CD4-positive, alpha-beta T cell treated with Interleukin-15 for 1 hour (primary cell): ENCODE measurements at places on chromosomes 3 and 15.

DNA sequence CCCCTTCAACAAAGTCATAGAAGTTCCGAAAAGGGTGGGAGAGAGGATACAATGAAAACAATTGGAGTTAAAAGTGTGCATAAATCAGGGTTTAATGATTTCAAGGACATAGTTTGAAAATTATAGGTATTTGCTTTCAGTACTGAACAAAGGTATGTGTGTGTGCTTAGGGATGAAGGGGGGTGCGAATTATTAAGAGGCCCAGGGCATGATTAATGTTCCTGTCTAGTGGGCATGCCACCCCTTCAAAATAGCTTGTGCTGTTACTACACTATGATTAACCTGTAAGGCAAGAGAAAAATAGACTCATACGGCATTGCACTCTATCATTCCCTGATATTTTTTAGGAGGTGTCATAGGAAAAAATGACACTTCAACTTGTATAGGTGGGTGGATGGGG lies 731.6 kb downstream of the NAALADL2 start:
- DNase-seq: no peak

GRCh38 chr3:71978150-71978721 lies 193.3 kb upstream of the PROK2 start:
- no peak for DNase-seq

DNA sequence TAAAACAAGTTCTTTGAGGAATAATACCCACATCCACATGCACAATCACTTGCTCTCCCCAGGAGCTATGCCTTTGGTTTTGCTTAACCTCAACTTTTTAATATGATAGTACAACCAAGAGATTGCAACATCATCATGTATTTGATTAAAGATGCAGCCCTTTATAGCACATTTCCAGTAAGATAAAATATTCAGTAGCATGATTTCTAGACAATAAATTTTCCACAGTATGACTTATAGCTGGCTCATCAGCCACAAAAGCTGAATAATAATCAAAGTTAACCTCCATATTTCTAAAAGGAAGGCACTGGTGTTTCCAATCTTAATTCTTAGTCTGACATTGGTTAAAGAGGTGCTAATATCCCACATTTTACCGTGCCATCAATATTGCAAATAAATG lies 622.5 kb downstream of the TBL1XR1 start:
- no peak for DNase-seq

DNA sequence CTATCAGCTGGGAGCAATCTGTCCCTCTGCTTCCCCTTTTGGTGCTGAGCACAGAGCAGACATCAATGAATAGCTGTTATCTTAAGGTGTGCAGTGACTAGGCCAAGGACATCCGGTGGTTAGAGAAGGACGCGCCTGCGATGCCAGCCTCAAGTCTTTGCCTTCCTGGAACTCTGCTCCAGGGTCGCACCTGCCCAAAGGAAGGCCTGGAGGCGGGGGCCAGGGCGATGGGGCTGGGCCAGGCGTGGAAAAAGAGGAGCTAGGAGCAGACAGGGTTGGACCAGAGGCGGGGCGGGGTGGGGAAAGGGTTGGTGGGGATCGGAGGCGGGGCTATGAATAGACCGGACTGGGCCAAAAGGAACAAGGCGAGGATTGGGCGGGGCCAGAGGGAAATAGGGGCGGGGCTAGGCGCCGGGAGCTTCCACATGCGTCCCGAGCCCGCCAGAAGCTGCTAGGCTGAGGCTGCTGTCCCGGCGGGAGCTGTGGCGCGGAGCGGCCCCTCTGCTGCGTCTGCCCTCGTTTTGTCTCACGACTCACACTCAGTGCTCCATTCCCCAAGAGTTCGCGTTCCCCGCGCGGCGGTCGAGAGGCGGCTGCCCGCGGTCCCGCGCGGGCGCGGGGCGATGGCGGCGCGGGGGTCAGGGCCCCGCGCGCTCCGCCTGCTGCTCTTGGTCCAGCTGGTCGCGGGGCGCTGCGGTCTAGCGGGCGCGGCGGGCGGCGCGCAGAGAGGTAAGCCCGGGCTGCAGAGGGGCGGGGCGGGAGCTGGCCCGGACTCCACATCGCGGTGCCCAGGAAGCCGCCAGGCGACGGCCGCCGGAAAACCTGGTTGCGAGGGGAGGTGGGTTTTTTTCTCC lies at the start of gene CHRNA5:
CHRNA5 (plus strand) TSS at position 424 of the 854 bp plus-strand sequence; CDS start at position 624, 200 bp downstream.
- no peak for DNase-seq

DNA sequence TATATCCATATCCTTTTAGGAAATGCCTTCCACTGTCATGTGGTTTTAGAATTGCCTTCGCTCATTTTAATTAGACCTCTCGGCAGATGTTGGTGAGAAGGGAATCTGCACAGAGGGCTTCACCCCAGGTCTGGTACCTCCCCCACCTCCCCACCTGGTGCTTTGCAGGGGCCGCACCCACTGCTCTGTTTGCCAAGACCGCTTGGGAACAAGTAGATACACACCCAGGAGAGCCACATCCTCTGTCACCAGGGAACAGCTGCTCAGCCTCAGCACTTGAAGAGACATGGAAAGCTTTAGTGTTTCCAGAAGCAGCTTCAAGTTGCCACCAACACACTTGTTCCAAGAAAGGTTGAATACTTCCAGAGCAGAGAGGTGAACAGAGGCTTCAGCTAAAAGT lies 21.8 kb downstream of the LRRC31 start:
- no peak for DNase-seq

GRCh38 chr3:13391308-13391707 lies 28.8 kb downstream of the NUP210 start:
- DNase-seq: no peak

DNA sequence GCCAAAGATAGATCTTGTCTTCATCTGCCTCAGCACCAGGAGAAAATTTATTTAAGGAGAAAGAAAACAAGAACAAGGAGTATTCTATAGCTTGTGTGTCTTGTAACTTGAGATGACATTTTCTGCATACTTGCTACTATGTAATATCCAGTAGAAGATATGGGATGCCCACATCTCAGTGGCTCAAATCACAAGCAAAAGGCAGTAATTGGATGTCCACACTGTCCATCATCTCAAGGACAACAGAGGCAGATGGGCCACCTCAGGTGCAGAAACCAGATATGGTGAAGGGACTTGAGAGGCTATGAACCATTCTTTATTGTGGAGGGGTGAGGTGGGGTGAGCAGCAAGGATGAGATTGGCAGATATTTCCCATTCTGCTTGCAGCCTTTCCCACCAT lies 309.0 kb downstream of the GBE1 start:
- no peak for DNase-seq

DNA sequence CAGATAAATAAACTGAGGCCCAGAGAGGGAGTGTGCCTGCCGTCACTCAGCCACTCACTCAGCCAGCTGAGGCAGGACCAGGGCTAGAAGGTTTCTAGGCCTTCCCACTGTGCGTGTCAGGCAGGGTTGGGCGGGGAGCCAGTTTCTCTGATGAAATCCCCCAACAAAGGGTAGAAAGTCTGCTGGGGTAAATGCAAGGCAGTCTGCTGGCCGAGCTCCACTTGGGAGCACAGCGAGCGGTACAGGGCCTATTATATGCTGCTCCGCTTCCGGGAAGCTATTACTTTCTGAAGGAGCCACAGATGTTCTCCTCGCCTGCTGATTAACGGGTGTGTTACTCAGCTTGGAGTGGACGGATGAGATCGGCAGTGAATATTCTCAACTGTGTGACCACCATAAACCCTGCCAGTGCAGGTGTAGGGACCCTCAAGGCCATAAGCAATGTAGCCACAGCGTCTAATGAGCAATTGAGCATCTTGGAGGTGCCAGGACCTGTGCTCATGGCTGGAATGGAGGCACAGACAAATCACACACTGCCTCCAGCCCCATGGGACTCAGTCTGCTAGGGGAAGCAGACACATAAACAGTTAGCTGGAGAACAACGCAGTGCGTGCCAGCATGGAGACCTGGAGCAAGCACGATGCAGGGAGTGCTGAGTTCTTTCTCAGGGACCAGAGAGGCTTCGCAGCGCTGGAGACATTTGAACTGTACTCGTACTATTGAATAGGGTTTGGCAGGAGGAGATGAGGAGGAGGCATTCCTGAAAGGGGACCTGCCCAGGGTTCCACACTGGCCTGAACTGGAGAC lies 42.1 kb downstream of the CORO2B start:
- no peak for DNase-seq

- no peak for DNase-seq
Measured at GRCh38 chr3:122615303-122615702, 37.9 kb downstream of the PARP15 start.

DNA sequence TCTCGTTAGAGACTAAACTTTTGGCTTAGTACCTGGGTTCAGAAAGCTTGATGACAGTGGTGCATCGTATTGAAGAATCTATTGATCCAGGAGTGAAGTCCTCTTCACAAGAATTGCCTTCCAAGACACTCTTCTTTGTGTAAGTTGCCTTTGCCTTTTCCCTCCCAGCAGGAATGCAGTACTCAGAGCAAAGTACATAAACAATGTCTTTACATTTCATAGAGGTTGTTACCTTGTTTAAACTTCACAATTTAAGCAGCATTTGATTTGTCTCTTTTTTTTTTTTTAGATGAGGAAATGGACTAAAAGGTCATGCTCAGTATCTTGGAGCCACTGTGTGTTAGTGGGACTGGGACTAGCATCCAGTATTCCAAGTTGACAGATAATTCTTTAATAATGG lies 9.9 kb downstream of the RAB7A start:
- no peak for DNase-seq

DNA sequence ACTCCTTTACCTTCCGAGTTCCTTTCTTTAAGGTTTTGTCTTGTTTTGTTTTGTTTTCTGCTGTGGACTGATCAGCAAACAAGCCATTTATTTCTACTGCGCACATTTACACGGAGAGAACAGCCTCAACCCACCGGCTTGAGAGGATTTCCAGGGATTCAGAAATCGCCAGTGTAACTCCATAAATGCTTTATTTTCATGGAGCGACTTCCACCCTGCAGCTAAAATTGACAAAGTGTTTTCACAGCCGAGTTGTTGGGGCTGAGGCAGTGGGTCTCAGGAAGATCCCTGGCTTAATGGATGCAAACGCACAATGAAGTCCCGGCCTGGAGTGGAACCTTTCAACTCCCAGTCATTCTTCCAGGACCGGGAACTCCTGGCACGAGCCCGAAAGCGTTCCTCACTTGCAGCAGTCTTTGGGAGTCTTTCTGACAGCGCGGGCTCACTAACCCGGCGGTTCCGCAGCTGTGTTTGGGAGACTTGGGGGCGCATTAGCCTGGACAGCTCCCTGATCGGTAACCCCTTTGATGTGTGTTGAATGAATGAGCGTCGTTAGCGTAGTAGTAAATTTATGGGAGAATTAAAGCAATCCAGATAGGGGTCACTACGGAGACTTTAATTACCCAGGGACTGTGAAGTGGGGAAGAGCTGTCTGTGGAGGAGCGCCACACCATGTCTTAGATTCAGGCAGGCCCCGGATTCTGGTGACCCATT lies 785 bp upstream of the MYRIP start:
- DNase-seq: no peak

- DNase-seq: peak; percentile 37
Measured at GRCh38 chr3:14508966-14509795, 31.0 kb downstream of the GRIP2 start.

- no peak for DNase-seq
Measured at GRCh38 chr15:72827226-72827625, 43.7 kb upstream of the ADPGK start.

GRCh38 chr15:38819387-38819950 lies 254.9 kb upstream of the RASGRP1 start:
- DNase-seq: no peak

DNA sequence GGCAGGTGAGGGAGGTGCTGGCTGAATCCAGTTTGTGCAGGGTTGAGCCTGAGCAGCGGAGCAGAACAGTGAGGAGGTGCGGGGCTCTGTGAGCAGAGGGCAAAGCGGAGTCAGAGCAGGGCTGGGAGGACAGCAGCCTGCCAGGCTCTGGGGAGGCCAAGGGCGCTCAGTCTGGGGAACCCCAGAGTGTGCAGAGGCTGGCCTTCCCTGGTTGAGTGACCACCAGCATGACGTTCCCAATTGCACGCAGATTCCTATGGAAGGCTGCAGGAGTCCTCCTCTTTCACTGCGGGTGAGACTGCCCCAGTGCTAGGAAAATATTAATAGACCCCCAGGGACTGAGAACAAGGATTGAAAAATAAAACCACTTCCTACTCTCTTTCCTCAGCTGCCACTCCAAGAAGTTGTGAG lies 13.2 kb downstream of the MRAS start:
- no peak for DNase-seq

DNA sequence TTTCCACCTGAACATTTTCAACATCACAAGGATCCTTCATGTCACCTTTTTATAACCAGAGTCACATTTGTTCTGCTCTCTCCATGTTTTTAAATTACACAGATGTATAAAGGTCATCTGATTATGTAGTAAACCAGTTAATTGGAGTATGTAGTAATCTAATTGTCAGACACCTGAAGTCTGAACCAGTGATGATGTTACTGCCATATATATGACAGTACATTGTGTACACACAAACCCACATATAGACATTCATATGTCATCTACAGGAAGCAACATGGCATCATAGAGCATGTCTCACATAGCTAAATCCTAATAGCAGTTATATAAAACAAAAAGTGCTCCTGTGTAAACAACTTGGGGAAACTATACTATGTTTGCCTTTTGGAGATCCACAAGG lies 95.9 kb upstream of the PRR23C start:
- no peak for DNase-seq

DNA sequence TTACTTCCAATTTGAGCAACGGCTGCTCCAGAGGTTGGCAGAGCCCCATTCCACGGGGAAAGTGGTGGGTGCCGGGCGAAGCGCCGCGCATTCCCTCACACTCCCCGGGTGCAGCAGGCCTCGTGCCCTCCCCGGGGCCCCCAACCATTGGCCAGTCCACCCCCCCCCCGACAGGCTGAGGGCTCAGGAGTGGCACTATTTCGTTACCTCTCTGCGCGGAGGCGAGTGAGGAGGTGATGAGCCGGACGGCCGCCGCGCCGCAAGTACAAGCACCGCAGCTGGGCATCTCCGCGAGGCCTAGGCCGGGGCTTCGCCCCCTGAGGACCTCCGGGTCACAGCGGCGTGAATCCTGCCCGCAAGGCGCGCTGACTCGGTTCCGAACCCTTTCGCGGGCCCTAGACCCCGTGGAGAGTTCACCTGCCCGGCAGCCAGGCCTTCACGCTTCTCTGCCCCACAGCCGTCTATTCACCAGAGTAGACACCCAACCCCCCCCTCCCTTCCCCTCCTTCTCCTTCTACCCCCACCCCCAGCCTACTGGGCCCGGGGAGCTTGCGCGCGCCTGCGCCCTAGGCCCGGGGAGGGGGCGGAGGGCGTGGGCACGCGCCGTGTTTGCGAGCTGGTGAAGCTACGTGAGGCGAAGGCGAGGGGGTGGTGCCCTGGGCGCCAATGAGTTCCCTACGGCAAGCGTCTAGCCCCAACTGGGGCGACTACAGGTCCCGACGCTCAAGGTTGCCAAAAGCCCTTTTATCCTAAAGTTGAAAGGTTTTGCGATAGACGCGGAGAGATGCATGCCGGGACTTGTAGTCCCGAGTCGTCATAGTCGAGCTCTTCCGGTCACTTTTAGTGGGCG lies at the start of gene CLPX:
CLPX (minus strand) TSS at position 475 of the 850 bp plus-strand sequence; CDS start at position 286, 189 bp downstream.
- peak; percentile 96 for DNase-seq
